ENCODE measurements at places on chromosomes 7 and 10. TPM values are rescaled to one million over a fixed set of nuclear protein-coding genes. Genes with fewer than 3 reads are reported as not detected.
A peak's percentile ranks its signal among the peaks of the same experiment; 100 is the strongest.

DNA sequence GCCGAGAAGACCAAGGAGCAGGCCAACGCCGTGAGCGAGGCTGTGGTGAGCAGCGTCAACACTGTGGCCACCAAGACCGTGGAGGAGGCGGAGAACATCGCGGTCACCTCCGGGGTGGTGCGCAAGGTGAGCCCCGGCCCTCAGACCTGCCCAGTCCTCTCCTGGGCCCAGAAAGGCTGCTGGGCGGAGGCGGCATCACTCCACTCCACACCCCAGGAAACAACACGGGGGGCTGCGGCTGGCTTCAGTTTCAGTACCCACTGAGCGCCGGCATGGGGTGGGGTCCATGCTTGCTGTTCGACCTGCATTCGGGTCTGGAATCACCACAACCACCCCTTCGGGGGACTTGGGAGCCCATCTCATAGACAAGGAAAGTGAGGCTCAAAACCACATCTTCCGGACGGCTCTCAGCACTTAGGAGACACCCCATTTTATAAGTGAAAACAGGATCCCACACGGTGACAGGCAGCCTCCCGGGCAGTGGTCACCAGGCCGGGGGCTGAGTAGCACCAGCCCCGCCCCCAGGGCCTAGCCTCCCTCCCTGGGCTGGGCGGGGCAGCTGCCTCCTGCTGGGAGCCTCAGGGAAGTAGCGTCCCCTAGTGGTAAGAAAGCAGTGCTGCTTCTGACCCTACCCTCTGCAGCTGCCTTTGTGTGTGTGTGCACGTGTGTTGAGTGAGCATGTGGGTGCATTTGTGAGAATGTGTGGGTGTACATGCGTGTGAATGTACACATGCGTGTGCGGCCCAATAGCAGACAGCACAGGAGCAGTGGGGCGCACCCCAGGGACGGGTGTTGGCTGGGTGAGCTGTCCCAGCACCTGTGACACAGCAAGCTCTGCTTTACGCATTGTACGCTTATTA, 1.8 kb downstream of the SNCG start:
- DNase-seq = peak; percentile 44

DNA sequence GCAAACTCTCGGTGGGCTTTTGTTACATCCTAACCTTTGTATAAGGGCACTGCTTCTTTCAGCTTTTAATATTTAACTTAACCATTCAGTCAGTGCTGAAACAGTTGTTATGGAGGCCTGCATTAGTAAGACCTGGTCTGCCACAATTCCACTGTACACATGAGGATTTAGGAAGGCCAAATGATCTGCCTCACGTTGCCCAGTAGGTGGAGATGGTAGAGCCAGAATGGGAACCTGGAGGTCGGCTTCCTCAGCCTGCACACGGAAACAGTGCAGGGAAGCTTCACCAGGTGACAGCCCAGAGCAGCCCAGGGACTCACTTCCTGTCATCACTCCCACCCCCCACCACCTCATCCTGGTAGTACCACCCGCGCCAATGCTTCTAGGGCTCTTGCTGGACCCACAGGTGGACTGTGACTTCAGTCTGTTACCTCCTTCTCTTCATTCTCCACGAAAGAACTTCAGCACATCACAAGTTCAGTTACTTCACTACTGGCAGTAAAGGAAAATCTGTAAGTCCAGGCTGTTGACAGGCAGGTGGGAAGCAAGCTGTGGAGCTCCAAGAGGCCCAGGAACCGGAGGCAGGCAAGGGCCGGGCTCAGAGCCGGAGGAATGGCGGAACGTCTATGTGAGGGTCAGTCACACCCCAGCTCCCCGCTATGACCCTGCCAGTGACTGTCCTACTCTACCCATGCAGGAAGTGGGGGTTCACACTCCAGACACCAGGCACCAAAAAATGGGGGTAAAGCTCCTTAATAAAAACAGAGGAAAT, 480.3 kb upstream of the C7orf33 start:
- DNase-seq = no peak

DNA sequence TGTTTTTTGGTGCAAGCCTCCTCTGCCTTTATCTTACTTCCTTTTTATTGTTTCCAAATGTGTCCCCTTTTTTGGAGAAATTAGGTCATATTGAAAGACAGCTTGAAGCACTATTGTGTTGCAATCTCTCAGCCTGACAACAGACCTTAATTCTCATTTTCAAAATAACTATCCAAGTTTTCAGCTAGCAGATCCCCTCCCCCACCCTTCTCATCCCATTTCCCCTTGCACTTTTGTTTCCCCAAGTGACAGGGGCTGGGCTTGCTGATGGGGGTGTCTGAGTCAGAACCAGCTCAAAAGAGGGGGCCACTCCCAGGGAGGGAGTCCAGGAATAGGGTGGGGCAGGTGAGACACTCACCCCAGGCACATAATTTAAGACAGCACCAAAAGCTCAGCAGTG, 75.3 kb downstream of the MKI67 start:
- DNase-seq = no peak

The EBF3 gene
- 0.80 TPM for total RNA-seq

The GPR37 gene
- 1.5 TPM for total RNA-seq

The CDK5 gene
- total RNA-seq = 11.3 TPM

The TSPAN33 gene
- total RNA-seq = 9.7 TPM
